ENCODE measurements at places on chromosomes 12 and 14. TPM values are rescaled to one million over a fixed set of nuclear protein-coding genes. Genes with fewer than 3 reads are reported as not detected.

Gene SLC38A4
- 0.53 TPM for total RNA-seq

Gene CCDC196
- not detected for total RNA-seq

Gene ADAM21
- total RNA-seq = 0.86 TPM

Gene AKAP6
- 5.5 TPM for total RNA-seq

Gene IL31
- not detected for total RNA-seq

Data from myometrial cell (primary cell).